ENCODE measurements at places on chromosomes 4 and X.

- DNase-seq = no peak
Observed at GRCh38 chrX:34638116-34638515, 19.0 kb downstream of the TMEM47 start.

DNA sequence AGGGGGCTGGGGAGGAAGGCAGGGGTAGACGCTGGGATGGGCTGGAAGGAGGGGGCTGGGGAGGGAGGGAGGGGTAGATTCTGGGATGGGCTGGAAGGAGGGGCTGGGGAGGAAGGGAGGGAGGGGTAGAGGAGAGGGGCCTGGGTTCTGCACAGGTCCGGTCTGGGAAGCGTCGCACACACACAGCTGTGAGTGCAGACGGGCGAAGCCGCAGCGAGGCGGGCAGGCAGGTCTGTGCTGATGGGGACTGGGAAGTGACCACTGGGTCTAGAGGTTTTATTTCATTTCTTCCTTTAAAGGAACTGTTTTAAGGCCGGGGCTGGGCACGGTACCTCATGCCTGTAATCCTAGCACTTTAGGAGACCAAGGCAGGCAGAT is 69.1 kb upstream of the MXD4 start:
- DNase-seq = no peak

DNA sequence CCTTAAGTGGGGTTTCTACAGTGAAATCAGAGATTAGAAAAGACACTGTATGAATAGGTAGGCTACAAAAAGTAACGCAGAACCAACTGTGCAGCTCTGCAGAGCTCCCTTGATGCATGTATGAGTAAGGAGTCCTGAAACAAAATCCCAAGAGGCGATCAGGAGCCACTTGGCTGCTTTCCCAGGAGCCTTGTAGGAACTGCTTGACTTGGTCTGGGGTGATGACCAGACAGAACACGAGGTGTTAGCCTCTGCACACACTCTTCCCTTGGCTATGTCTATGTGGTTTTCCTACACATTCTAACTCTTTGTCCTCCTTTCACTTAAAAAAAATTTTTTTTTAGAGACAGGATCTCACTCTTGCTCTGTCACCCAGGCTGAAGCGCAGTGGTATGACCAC is 22.8 kb upstream of the AP1S2 start:
- no peak for DNase-seq

GRCh38 chr4:112523008-112523721 is 7.2 kb upstream of the NEUROG2 start:
- DNase-seq = peak; percentile 23

GRCh38 chrX:24242649-24243175 is 71.2 kb downstream of the SUPT20HL2 start:
- no peak for DNase-seq

DNA sequence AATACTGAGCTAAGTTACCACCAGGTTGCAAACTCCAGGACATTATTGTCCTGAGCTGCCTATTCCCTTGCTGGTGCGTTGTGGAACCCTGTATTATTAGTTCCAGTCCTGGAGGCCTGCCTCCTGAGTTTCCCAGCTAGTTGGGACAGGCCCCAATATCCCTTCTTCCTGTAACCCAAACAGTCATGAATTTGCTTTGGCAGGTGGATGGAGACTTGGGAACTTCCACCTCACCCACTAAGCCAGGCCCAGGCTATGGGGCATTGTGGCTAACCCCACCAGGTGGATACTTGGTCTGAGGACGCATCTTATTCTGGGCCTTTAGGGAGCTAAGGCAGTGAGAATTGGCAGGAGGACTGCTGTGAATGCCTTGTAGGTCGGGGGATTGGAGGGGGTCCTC is 5.0 kb downstream of the RBM3 start:
- DNase-seq = no peak

DNA sequence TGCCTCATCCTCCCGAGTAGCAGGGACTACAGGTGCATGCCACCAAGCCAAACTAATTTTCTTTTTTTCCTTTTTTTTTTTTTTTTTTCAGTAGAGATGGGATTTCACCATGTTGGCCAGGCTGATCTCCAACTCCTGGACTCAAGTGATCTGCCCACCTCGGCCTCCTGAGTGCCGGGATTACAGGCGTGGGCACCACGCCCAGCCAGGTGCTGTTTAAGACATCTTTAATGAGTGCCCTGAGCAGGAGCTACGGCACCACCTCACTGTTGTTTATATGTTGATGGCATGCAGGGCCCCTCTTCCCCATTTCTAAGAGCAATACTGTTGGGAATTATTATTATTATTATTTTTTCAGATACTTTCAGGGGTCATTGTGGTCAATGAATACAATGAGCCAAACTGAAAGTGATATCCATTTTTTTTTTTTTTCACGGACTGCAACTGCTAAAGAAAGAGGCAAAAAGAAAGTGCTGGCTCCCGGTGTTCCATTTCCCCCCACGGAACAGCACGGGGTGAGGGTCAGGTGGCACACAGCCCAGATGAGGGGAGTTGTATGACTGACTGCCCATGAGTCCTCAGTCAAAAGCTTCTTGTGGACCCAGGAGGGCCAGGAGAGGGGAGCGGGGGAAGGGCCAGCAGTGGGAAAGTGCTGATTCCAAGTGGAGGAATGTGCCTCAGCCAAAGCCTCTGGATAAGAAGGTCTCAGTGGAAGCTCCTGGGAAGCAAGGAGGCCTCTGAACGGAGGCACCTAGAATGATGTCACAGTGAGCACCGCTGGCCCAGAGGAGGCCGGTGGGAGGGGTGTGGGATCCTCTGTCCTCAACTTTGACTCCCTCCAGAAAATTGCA is 101.8 kb upstream of the HPF1 start:
- no peak for DNase-seq

DNA sequence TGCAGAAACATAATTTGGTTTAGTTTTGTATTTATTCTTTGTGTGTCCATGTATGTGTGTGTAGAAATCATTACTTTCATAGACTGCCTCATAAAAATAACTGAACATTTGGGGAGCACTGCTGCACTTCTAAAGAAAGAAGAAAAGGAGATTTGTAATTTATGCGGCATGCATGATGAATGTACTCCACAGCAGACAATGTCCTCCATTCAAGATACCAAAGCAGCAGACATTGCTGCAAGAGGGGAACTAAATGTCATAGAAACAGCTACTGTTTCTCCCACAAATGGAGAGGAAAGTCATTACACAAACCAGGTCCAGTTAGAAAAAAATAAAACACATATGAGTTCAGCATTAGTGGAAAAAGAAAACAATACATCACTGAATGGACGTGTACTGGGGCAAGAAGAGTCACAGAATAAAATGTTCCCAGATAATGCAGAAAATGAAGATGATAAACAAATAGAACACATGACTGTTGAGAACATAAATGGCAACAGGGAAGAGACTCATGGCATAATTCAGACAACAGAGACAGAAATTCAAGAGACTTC is 2.6 kb downstream of the DTHD1 start:
- DNase-seq = no peak

DNA sequence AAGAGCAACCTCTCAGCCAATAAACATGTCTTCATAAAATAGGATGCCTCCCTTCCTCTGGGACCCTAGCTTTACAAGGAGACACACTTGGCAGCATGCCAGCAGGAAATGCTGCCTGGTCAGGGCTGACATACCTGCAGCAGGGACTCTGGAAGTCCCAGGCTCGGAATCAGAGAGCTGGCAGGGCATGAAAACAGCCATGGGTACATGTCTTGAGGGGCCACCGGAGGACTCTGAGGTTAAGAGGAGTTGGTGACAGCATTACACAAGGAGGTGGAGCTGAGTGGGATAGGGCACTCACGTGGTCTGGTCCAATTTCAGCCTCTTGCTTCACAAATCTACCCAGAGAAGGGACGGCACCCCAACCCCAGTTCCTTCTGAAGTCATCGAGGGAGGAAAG is 15.7 kb downstream of the MSX1 start:
- no peak for DNase-seq

DNA sequence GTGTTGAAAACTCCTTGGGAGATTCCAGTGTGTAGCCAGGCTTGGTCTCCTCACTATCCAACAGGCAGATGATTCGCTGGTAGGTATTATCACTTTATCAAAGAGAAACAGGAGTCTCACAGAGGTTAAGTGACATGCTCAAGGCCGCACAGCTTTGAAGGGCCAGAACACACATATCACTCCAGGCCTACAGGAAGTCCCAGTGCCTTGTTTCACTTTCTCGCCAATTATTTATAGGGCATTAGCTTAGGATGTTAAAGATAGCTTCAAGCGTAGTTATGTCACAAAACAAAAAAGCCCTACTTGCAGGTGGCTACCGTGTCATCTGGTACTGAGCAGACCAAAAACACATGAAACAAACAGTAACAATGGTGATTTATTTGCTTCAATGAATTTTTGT is 13.2 kb downstream of the ATP8A1 start:
- DNase-seq = no peak

DNA sequence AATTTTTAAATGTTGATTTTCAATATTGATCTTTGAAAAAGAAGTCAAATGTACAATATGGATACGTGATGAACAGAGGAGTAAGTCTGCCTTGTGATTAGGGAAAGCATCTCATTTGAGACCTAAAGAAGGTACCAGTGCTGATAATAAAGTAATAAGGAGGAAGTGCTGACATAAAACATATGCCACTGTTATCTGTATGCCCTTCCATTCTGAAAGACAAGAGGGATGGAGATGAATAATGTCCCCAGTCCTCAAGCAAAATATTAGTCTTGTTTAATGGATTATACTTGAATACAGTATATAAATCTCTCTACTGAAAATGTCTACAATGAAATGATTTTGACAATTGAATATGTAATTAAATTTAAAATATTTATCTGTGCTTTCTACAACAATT is 58.2 kb downstream of the CCSER1 start:
- DNase-seq = no peak

GRCh38 chr4:162115333-162115732 is 48.5 kb downstream of the FSTL5 start:
- no peak for DNase-seq

Measured in frontal cortex (tissue), 4 donors.